Pericardium fibroblast (primary cell): ENCODE measurements at places on chromosomes 3 and 15. TPM values are rescaled to one million over a fixed set of nuclear protein-coding genes. Genes with fewer than 3 reads are reported as not detected.

The OR5K2 gene
- not detected in 2 replicates for total RNA-seq

The SEMA3B gene
- 10.6 and 16.0 TPM in 2 replicates for total RNA-seq

The MORF4L1 gene
- total RNA-seq = 263 and 309 TPM in 2 replicates

The LMOD3 gene
- total RNA-seq = 0.26 TPM in 1 of 2 replicates, not detected in the other

The CSPG4 gene
- total RNA-seq = 8.2 and 17.9 TPM in 2 replicates

The FANCD2OS gene
- total RNA-seq = not detected in 2 replicates

The DZIP1L gene
- total RNA-seq = 9.2 and 14.9 TPM in 2 replicates

The MAPKAPK3 gene
- 22.2 and 30.9 TPM in 2 replicates for total RNA-seq

The NPTN gene
- 54.1 and 121 TPM in 2 replicates for total RNA-seq

The SKOR1 gene
- under 0.01 and 0.17 TPM in 2 replicates for total RNA-seq

The SLCO2A1 gene
- total RNA-seq = 0.47 and 1.1 TPM in 2 replicates

The SEMA5B gene
- 0.23 TPM in 1 of 2 replicates, not detected in the other for total RNA-seq

The SEC62 gene
- total RNA-seq = 23.4 and 30.8 TPM in 2 replicates

The TGM5 gene
- total RNA-seq = not detected in 2 replicates

The MITF gene
- 1.2 and 5.4 TPM in 2 replicates for total RNA-seq

The C2CD4A gene
- total RNA-seq = 0.12 TPM in 1 of 2 replicates, not detected in the other

The NR2E3 gene
- 0.12 TPM in 1 of 2 replicates, not detected in the other for total RNA-seq

The MANF gene
- total RNA-seq = 80.3 and 96.4 TPM in 2 replicates

The PRICKLE2 gene
- total RNA-seq = 22.9 and 26.3 TPM in 2 replicates

The NRG4 gene
- total RNA-seq = under 0.01 TPM in 1 of 2 replicates, not detected in the other

The RAD18 gene
- 2.1 and 3.7 TPM in 2 replicates for total RNA-seq

The KNG1 gene
- not detected in 2 replicates for total RNA-seq

The RYR3 gene
- total RNA-seq = not detected in 2 replicates

The NR1D2 gene
- 6.8 and 10.1 TPM in 2 replicates for total RNA-seq

The TEX55 gene
- total RNA-seq = not detected in 2 replicates

The SPATA12 gene
- not detected in 2 replicates for total RNA-seq

The MYZAP gene
- total RNA-seq = 0.35 and 0.68 TPM in 2 replicates
